ENCODE measurements at places on chromosomes 3 and 15.

DNA sequence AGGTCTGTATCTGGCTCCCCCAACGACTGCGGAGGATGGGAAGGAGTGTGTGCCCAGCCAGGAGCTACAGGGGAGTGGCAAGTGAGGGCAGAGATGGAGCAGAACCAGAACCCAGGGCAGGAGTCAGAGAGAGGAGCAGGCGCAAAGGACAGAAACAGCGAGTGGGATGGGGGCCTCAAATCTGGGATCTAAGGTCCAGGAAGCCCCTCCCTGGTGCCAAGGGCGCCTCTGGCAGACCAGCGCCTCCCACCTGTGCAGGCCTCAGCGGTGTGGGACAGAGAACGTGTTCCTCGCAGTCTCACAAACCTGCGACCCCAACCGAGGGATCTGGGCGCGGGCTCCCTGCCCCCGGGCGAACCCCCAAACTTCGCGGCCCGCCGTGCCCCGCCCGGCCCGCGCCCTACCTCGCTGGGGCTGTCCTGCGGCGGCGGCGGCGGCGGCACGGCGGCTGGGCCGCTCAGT lies 301 bp downstream of the PCBP4 start:
- no peak for DNase-seq

- peak; percentile 68 for DNase-seq
Observed at GRCh38 chr3:32176989-32177701, 61.3 kb upstream of the CMTM8 start.

DNA sequence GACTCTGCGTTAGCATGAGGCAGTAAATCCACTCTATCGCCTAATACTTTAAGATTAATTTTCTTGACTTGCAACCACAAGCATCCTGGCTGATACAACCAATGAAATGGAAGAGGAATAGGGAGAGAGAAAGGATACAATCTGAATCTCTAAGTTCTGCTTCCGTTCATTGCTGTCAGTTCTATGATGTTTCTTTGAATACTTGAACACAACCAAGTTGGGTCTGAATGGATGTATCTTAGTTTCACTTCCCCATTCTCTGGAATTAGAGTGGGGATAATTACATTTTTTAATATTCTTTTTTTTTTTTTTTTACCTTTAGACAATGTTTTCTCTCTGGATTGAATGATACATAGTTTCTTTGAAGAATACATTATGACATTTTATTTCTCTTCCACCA lies 22.9 kb downstream of the PDE8A start:
- DNase-seq: no peak

DNA sequence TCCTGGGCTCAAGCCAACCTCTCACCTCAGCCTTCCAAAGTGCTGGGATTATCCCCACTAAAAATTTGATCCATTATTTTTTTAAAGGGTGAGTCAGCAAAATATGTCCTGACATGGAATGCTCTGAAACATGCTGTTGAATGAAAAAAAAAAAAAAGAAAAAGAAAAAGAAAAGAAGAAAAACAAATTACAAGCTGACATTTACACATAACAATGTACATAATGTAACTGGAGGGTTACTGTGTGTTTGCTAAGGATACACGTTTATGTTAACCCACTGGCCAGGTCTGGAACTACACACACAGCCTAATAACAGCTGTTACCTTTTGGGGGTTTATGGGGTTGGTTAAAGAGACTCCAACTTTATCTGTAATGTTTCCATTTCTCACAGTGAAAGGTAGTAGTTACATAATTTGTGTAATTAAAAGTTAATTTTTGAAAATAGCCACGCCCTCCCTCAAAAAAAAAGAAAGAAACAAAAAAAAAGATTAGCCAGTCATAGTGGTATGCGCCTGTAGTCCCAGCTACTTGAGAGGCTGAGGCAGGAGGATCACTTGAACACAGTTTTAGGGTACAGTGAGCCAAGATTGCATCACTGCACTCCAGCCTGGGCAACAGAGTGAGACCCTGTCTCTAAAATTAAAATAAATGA lies 3.1 kb upstream of the MESP2 start:
- DNase-seq: no peak

- DNase-seq: no peak
Observed at GRCh38 chr3:6578526-6578925, 282.4 kb upstream of the GRM7 start.

- DNase-seq: no peak
Observed at GRCh38 chr15:60462027-60462426, 16.9 kb downstream of the ICE2 start.

DNA sequence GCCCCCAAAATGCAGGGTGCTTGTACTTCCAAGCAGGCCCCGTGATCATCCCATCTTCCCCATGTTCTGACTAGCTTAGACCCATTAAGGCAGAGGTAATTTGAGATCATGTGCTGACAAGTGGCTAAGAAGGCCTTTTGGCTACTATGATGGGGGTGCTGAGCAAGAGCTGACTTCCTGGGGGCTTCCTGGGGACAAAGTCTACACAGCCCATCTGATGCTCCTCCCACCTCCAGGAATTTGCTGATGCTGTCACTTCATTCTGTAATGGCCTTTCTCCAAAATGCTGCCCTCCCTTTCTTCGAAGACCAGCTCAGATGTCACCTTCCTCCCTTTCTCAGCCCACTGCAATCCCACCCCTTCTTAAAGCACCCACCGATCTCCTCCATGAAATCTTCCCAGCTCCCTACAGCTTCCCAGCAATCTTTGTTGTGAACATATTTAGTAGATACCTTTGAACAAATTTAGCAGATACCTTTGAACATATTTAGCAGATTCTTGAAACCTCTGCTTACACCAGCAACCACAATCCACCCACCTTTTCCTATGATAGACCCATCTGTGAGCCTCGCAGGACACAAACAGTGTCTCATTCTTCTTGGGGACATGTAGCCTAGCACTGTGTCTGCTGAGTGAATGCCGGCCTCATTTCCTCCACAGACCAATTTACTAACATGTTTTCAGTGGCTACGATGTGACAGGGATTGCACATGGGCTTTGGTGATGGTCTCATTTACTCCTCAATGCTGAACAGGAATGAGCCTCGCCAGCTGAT lies 223.3 kb downstream of the EPHB1 start:
- no peak for DNase-seq
